H1 (cell line): ENCODE measurements at places on chromosomes 4 and X. TPM values are rescaled to one million over a fixed set of nuclear protein-coding genes. Genes with fewer than 3 reads are reported as not detected.

USP17L13 gene
- total RNA-seq, result not detected in 2 replicates

FRAS1 gene
- 106 and 109 TPM in 2 replicates for total RNA-seq

DOK7 gene
- not detected in 2 replicates for total RNA-seq

SYNPO2 gene
- 4.2 and 4.5 TPM in 2 replicates for total RNA-seq

TRIM75 gene
- not detected in 2 replicates for total RNA-seq

UBL4A gene
- 31.7 and 34.2 TPM in 2 replicates for total RNA-seq

CABS1 gene
- total RNA-seq, result not detected in 2 replicates

GRCh38 chr4:81722290-81722851 is 250.7 kb upstream of the RASGEF1B start:
- H3K4me1 ChIP-seq, result no peaks in the 10 kb centered on the region
- H3K27ac ChIP-seq, result no peak overlapping the region
- DNase-seq, result no peak
- H3K4me3 ChIP-seq, result no peak overlapping the region
- no peaks in the 10 kb centered on the region for H3K27me3 ChIP-seq

DNA sequence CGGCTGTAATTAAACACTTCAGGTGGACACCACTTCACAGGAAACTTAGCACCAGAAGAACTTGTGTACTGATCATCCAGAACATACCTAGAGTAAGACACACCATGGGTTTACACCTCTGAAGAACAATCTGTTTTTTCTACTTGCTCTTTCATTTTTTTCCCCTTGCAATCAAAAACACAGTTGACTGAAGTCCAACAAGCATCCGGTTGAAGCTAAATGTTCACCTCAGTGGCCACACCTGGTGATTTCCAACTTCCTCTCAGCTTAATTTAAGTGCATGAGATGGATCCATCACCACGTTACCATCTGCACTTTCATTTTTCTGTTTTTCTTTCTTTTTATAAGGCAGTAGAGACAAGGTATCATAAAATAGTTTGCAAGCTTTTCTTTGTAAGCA is 4.9 kb upstream of the TXK start:
- no peaks in the 10 kb centered on the region; the same call in 1 of the 2 replicates for H3K36me3 ChIP-seq
- H3K4me1 ChIP-seq, result no peaks in the 10 kb centered on the region
- H3K27me3 ChIP-seq, result no peaks in the 10 kb centered on the region
- H3K4me3 ChIP-seq, result no peak overlapping the region
- DNase-seq, result no peak

DNA sequence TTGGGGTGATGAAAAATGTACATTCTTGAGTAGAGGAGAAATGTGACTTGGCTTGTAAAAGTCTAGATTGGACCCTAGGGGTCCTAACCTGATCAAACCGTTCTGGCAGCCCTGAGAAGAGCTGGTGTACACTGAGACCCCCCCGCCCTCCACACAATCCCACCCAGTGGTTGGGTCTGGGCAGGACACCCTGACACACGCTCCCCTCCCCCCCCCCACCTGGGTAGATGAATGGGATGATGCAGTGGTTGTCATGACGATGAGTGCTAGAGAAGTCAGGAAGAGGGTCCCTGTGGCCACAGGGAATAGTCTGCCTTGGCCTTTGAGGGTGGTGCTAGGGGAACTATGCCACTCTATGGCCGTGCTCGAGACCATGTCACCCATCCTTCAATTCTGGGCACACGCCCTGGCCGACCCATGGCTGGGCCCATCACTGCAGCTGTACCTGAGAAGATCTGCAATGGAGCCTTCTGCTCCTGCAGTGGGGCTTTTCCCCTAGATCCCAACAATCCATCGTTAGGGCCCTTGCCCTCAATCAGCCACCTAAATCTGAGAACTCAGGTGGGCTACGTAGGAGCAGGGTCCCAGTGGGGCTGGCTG is 4.4 kb downstream of the CDK16 start:
- peaks cover 8% of the 10 kb centered on the region; the same call in 1 of the 2 replicates for H3K4me1 ChIP-seq
- no peak overlapping the region for H3K27ac ChIP-seq
- H3K27me3 ChIP-seq, result no peaks in the 10 kb centered on the region
- H3K36me3 ChIP-seq, result peaks cover 52% of the 10 kb centered on the region
- no peak for DNase-seq
- no peak overlapping the region for H3K4me3 ChIP-seq

DNA sequence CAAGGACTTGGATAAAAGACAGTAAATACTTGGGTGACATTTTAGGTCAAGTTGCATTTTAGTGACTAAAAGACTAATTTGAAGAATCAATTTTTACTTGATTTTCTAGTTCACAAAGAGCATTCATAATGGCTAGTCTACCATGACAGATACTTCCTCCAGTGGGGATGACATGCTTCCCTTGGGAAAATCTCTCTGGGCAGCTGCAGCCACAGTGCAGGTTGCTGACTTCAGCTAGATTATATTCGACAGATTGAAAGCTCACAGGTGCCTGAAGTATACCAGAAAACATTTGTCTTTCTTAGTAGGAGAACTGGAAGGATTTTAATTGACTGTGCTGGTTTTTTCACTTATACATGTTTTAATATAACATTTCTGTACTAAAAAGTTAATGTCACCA is 209.6 kb upstream of the MAGEB2 start:
- H3K36me3 ChIP-seq, result no peaks in the 10 kb centered on the region
- H3K4me3 ChIP-seq, result no peak overlapping the region
- no peaks in the 10 kb centered on the region for H3K27me3 ChIP-seq
- H3K4me1 ChIP-seq, result peaks cover 5% of the 10 kb centered on the region; the same call in 1 of the 2 replicates
- DNase-seq, result no peak

- H3K27me3 ChIP-seq, result no peaks in the 10 kb centered on the region
- H3K36me3 ChIP-seq, result no peaks in the 10 kb centered on the region
- H3K27ac ChIP-seq, result no peak overlapping the region
- no peak overlapping the region for H3K4me3 ChIP-seq
- no peak for DNase-seq
- no peaks in the 10 kb centered on the region for H3K4me1 ChIP-seq
Observed at GRCh38 chr4:80252427-80252826, 14.0 kb upstream of the FGF5 start.

DNA sequence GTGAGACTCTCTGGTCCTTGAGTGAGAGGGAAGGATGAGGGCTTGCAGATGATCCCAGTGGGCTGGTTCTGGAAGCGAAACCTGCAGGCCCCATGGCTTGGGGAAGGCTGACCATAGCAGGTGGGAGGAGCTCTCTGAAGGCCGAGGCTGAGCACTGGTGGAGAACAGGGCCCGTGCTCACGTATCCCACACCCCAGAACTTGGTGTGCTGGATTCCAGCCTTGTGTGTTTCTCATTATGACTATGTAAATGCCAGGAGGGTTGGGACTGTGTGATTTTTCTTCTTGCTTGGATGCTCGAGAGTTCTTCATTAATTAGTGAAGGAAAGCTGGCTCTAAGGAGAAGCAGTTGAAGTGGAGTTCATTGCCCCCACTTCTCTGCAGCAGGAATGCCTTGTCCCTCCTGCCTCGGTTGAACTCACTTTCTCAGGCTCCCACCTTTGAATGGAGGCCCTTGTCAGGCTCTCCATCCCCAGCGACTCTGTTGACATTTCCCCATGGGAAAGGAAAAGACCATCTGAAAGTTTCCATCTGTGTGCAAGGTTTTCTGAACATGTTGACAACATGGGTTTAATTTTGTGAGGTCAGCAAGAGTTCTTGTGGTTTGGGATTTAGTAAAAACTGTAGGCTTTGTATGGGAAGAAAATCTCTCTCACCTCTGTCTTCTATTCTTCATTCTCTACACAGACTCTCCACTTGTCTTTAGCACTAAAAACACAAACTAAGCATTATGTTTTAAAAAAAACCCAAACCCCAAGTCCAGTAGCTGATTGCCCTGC is 57.7 kb downstream of the TBL1X start:
- no peaks in the 10 kb centered on the region for H3K27me3 ChIP-seq
- no peak for DNase-seq
- H3K36me3 ChIP-seq, result no peaks in the 10 kb centered on the region
- no peaks in the 10 kb centered on the region for H3K4me1 ChIP-seq
- no peak overlapping the region for H3K27ac ChIP-seq
- no peak overlapping the region for H3K4me3 ChIP-seq

DNA sequence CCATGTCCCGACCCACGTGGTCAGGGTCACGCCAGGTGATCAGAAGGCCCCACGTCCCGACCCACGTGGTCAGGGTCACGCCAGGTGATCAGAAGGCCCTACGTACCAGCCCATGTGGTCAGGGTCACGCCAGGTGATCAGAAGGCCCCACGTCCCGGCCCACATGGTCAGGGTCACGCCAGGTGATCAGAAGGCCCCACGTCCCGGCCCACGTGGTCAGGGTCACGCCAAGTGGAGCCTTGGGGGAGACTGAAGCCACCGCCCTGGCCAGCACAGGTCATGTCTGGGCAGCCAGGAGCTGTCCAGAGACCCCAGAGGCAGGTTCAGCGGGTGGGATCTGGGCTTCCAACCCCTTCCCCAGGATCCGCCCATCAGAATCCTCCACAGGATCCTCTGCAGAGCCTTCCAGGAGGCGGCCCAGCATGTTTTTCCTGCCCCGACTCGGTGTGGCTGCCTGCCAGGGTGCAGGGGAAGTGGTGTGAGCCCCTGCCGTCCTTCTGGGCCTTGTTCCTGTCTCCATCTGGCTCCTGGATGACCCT is 58.4 kb downstream of the FAM53A start:
- no peak overlapping the region for H3K4me3 ChIP-seq
- no peaks in the 10 kb centered on the region for H3K27me3 ChIP-seq
- H3K27ac ChIP-seq, result no peak overlapping the region
- no peaks in the 10 kb centered on the region for H3K4me1 ChIP-seq
- H3K36me3 ChIP-seq, result no peaks in the 10 kb centered on the region

- H3K36me3 ChIP-seq, result no peaks in the 10 kb centered on the region
- H3K4me1 ChIP-seq, result no peaks in the 10 kb centered on the region
- no peaks in the 10 kb centered on the region for H3K27me3 ChIP-seq
- H3K27ac ChIP-seq, result no peak overlapping the region
- H3K4me3 ChIP-seq, result no peak overlapping the region
- DNase-seq, result no peak
Observed at GRCh38 chr4:68948985-68949384, 2.6 kb downstream of the UGT2A3 start.

DNA sequence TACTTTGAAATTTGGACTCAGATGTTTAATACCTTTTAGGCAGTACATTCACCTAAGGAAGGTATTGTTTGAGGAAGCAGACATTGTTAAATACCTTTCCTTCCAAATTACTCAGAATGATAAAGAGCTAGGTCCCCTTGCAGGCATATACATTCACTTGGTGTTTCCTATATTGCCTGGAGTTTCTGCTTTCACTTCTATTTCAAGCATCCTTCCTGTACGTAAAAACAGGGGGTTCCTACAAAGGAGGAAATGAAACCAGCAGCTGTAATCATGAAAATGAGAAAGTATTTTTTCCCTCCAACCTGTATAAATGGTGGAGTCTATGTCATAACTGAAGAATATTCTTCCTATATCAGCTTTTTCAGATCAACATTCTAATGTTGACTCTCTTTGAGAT is 90.4 kb upstream of the RASGEF1B start:
- no peaks in the 10 kb centered on the region for H3K27me3 ChIP-seq
- H3K4me1 ChIP-seq, result peaks cover 4% of the 10 kb centered on the region

- no peak overlapping the region for H3K4me3 ChIP-seq
- DNase-seq, result no peak
- H3K27ac ChIP-seq, result no peak overlapping the region
Observed at GRCh38 chrX:17525762-17526555, 151.0 kb downstream of the NHS start.

GRCh38 chrX:153782313-153782712 is 1.5 kb downstream of the SRPK3 start:
- H3K27ac ChIP-seq, result no peak overlapping the region
- H3K4me3 ChIP-seq, result no peak overlapping the region
- DNase-seq, result no peak
- no peaks in the 10 kb centered on the region for H3K36me3 ChIP-seq
- no peaks in the 10 kb centered on the region for H3K27me3 ChIP-seq

- no peaks in the 10 kb centered on the region for H3K36me3 ChIP-seq
- H3K27ac ChIP-seq, result no peak overlapping the region
- no peaks in the 10 kb centered on the region for H3K27me3 ChIP-seq
- no peak overlapping the region for H3K4me3 ChIP-seq
- no peak for DNase-seq
- no peaks in the 10 kb centered on the region for H3K4me1 ChIP-seq
Observed at GRCh38 chrX:69968950-69969349, 80.8 kb downstream of the AWAT2 start.

GRCh38 chr4:15552557-15553362 is 83.1 kb downstream of the CC2D2A start:
- no peak overlapping the region for H3K27ac ChIP-seq
- no peaks in the 10 kb centered on the region for H3K27me3 ChIP-seq
- no peak for DNase-seq
- H3K36me3 ChIP-seq, result no peaks in the 10 kb centered on the region

GRCh38 chrX:109733613-109734083 is 591 bp upstream of the ACSL4 start:
- no peaks in the 10 kb centered on the region for H3K4me1 ChIP-seq
- peak overlapping the region; percentile 35 for H3K4me3 ChIP-seq
- no peaks in the 10 kb centered on the region for H3K36me3 ChIP-seq
- H3K27me3 ChIP-seq, result no peaks in the 10 kb centered on the region

DNA sequence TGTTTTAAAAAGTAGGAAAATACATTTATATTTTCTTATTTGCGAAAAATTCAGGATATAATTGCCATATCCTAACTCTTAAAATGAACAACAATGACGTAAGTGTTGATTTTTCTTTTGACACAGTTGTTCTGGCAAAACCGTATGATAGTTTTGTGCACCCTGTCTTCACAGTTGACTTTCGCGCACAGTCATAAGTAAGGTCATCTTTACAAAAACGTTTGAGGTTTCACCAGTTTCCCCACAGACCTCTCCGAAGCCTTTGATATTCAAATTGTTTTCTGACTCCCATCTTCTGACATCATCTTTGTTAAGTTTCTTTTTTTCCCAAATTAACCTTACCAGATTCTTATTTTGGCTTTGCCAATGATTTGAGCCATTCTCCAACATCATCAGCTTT is 48.1 kb upstream of the ATXN3L start:
- no peaks in the 10 kb centered on the region for H3K36me3 ChIP-seq
- H3K4me3 ChIP-seq, result no peak overlapping the region
- DNase-seq, result no peak
- H3K4me1 ChIP-seq, result no peaks in the 10 kb centered on the region
- no peaks in the 10 kb centered on the region for H3K27me3 ChIP-seq

GRCh38 chr4:42050516-42051249 is 60.4 kb downstream of the SLC30A9 start:
- no peak for DNase-seq
- no peak overlapping the region for H3K27ac ChIP-seq
- peaks cover 18% of the 10 kb centered on the region for H3K36me3 ChIP-seq
- H3K4me3 ChIP-seq, result no peak overlapping the region
- H3K27me3 ChIP-seq, result no peaks in the 10 kb centered on the region

DNA sequence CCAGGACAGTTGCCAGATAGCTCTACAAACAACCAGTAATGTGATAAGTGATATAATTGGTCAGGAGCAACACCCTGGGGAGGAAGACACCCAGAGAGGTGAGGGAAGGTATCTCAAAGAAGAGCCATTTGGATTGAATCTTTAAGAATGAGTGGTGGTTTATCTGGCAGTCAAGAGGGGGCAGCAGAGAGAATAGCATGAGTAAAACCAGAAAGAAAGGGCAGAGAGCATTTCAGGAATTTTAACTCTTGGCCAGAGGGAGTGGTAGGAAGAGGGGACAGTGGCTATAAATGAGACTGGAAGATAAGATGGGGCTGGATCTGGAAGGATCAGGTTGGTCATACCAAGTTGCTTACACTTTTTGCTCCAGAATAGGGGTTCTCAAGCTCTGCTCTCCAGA is 5.9 kb upstream of the SEPTIN6 start:
- H3K36me3 ChIP-seq, result no peaks in the 10 kb centered on the region
- H3K4me1 ChIP-seq, result peaks cover 7% of the 10 kb centered on the region
- no peak overlapping the region for H3K27ac ChIP-seq
- H3K27me3 ChIP-seq, result no peaks in the 10 kb centered on the region
